ENCODE measurements at places on chromosomes 2 and 18.

DNA sequence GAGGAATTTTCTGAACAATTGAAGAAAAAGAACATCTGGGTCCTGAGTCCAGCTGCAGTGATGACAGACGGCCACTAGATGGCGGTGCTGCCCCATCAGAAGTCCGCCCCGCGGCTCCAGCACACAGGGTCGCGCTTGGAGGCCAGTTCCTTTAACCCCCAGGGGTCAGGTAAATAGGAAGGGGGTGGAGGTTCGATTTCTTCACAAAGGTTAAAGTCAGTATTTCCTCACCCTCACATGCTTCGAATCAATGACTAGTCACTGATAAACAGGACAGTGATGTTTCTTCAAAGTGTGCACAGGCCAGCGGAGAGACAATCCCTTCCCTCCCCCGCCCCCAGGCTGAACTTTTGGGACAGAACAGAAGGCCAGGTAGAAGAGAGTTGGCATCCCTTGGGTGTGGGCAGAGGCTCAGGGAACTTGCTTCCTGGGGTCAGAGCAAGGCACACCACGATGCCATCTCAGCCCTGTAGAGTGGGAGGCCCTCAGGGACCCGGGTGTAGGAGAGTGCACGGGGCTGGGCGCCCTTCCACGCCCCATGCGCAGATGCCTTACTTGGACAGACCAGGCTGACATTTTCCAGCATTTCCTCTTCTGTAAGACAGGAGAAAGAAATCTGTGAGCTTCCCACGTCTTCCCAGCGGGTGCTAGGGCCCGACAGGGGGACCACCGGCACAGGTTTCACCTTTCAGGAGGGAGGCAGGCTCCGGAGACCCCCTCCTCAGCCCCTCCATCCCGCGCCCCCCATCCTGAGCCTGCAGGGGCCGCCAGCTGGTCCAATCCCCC lies 722 bp downstream of the APOB start:
- DNase-seq: peak; percentile 26

- DNase-seq: no peak
These were observed 28.3 kb downstream of the KIF5C start for GRCh38 chr2:148903294-148903693.

DNA sequence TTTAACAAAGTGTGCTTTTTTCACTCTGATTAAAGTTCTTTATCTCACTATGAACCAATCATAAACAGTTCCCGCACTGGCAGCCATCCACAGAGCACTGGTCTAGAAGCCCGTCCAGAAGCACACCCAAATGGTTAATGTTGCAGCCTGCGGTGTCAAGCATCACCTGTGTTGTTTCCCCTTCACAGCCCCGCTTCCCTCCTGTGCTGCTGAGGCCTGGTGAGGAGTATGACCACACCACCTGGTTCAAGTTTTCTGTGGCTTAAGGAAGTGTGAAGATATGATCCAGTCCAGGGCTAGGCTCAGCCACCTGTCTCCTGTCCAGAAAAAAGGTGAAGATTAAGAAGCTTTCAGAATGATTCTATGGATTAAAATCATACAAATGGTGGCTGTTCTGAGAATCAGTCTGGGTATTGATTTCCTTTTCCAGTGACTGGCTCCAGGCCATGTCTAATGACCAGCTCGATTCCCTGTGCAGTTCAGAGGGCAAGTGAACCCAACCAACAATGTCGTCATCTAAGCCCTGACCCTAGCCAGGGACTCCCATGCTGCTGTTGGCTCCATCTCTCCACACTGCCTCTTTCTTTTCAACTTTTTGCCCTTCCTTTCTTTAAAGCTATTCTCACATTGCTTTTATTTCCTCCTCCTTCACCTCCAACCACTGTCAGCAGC lies 17.7 kb downstream of the SRSF7 start:
- no peak for DNase-seq

DNA sequence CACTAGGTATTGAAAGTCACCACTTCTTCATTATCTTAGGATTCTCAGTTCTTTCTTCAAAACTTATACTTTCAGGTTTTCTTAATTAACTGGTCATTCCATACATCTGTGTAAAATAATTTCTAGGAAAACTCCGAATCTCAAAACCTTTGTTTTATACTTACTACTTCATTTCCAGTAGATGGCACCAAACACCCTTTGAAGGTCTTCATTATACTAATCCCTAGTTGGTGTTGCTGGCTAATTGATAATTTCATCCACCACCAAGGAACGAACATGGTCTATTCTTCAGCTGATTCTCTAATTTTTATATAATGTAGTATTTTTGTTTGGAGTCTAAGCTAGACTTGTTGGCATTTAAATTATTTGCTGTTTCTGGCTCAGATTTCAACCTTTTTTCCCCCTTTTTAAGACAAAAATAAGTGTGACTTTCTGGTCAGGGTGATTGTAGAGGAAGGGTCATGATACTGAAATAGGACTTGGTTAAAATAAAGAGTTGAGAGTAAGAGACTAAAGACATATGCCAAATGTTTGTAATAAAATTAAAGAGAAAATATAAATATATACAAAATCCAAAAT lies 2.8 kb upstream of the MXD1 start:
- DNase-seq: peak; percentile 37

DNA sequence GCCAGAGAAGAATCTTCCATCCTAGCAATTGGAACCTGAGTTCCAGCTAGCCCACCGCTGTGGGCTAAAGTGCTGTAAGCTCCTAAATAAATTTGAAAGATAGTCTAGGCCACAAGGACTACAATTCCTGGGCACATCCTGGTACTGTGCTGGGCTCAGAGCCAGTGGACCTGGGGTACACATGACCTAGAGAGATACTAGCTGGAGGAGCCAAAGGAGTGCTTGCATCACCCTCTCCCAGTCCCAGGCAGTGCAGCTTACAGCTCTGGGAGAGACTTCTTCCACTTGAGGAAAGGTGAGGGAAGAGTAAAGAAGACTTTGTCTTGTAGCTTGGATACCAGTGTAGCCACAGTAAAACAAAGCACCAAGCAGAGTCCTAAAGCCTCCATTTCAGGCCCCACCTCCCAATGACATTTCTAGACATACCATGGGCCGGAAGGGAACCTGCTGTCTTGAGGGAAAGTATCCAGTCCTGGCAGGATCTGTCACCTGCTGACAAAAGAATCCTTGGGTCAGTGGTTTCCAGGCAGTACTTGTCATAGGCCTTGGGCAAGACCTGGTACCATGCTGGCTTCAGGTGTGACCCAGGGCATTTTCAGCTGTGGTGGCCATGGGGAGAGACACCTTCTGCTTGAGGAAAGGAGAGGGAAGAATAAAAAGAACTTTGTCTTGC lies 89.5 kb downstream of the TMEM185B start:
- no peak for DNase-seq

DNA sequence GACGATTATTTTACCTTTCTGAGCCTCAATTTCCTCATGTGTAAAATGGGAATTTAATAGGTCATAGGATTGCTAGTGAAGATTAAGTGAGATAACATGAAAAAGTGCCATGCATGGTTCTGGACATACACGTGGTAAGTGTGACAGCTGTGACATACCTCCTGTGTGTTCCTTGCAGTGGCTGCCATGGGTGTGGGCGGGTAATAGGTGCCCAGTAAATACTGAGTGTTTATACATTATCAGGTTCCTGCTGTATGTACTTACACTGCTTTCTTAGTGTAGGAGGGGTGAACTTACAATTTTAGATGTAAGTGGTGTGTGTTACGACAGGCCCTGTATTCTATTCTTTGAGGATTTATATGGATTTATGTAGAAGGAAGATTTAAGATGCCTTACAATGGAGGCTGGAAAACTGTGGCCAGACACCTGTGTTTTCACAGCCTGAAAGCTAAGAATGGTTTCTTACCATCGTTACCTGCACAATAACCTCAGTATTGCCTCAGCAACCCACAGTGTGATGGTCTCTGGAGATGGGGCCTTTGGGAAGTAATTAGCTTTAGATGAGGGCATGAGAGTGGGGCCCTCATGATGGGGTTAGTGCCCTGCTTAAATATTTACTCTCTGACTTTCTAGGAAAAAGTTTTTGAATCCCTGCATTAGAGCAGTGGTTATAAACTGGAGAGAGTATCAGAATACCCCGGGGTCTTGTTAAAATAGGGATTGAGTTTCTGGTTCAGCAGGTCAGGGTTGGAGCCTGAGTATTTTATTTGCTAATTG lies 78.1 kb downstream of the ASAP2 start:
- no peak for DNase-seq

DNA sequence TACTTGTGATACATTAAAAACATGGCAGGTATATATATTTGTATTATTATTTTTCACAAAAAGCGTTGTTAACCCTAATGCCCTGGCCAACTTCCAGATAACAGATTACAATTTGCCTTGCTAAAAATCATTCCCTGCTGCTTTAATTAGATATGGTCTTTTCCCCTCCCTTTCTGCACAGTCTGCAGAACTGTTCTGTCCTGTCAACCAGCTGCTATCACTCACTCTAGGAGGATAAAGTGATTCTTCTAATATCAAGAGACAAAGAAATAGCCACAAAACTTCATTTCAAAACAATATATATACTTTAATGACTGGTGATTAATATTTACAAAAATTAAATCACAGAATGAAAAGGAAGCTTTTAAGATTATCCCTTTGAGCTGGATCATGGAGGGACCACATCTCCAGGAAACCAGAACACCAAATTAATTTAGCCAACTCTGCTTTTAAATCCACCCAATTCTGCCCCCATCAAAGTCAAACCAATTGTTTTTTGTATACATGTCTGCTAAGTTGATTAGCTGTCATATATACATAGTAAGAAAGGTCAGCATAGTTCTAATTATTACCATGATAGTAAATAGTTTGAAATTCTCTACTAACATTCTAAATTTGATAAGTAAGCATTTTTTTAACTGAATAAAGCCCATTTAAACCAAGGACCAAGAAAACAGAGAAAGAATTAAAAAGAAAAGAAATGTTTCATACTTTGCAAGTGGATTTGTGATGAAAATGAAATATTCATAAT lies 55.7 kb downstream of the RND3 start:
- no peak for DNase-seq

GRCh38 chr2:120656273-120656950 lies 79.3 kb upstream of the GLI2 start:
- DNase-seq: no peak

- DNase-seq: peak; percentile 1
These were observed 201.2 kb upstream of the PIK3C3 start for GRCh38 chr18:41753826-41754225.

DNA sequence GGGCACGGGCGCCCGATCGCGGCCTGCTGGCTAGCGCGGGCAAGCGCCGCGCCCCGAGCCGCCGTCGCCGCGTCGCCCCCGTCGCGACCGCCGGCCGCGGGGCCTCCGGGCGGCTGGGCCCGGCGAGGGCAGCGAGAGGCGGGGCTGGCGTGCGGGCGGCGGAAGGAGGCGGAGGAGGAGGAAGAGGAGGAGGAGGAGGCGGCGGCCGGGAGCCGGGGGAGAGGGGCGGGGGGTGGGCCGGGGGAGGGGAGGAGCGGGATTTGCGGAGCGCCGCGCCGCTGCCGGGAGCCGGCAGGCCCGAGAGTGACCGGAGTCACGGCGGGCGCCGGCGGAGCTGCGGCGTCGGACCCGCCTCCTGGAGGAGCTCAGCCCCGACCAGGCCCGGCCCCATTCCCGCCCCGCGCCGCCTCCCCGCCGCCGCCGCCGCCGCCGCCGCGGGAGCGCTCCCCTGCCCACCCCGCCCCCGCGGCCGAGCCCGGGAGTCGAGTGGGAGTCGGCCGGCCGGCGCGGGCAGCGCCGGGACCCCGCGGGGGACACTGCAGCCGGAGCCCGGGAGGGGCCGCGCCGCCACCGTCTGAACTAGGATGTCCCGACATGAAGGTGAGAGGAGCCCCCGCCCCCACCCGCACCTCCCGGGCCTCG lies at the start of gene KCMF1:
KCMF1 (plus strand) TSS at position 294 of the 642 bp plus-strand sequence; CDS start at position 585, 291 bp downstream.
- DNase-seq: peak; percentile 52

DNA sequence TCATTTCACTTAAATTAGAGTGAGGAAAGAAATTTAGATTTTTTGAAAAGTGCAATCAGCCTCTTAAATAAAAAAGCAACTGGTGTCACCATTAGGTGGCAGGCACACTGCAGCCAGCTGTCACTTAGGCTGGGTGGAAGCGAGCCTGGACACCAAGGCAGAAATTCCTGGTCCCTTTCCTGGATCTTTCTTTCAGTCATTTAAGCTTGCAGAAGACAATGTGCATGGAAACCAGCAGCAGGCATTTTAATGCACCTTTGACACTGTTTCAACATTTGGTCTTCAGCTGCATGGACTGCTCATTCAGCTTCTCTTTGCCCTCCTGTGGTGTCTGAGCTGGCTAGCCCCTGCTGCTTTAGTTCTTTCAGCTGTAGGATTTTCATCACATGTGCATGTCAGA lies 61.0 kb downstream of the AQP4 start:
- DNase-seq: no peak

DNA sequence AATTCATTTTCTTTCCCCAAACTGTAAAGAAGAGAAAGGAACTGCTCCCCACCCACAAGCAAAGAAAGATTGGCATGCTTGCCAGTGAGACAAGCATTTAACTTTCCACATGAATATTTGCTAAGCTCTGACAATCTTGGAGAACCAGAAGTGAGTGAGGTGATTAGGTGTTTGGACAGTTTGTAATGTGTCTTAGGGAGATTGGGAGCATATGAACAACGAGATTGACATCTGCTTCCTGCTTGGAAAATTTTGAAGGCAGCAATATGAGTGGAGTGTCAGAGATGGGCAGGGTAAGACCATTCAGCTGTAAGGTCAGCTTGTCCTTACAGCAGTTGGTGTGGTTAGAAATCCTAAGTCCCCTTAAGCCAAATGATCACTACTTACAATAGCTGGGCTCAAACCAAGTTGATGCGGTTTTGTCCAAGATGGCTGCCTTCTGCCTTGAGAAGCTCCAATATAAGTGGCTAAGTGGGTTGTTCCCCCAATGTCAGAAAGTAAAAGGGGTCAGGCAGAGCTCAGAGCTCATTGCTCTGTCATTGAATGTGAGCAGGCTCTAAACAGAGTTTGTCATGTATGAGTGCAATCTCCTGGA lies 36.0 kb upstream of the GALNT5 start:
- DNase-seq: no peak

DNA sequence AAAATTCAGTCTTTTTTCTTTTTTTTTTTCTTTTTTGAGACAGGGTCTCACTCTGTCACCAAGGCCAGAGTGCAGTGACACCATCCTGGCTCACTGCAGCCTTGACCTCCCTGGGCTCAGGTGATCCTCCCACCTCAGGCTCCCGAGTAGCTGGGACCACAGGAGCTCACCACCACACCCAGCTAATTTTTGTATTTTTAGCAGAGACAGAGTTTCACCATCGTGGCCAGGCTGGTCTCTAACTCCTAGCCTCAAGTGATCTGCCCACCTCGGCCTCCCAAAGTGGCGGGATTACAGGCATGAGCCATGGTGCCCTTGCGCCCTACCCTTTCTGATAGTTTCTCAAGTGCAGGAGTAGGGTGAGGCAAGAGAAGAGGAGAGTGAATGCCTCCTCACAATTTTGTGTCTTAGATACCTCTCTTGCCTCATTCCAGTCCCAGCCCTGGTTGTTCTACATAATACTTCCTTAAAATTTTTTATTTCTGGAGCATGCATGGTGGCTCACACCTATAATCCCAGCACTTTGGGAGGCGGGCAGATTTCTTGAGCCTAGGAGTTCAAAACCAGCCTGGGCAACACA lies 68.2 kb upstream of the CAB39 start:
- no peak for DNase-seq

- no peak for DNase-seq
These were observed 36.1 kb downstream of the TRAK2 start for GRCh38 chr2:201415149-201415548.

GRCh38 chr18:49744376-49745008 lies 68.8 kb downstream of the ACAA2 start:
- DNase-seq: no peak

- DNase-seq: no peak
These were observed 18.5 kb upstream of the IL36G start for GRCh38 chr2:112959109-112959812.
